ENCODE measurements at places on chromosomes 2 and 18.

GRCh38 chr2:132466428-132467028 is 49.9 kb downstream of the GPR39 start:
- no peak for DNase-seq

- no peak for DNase-seq
Measured at GRCh38 chr2:188875104-188875503, 99.1 kb upstream of the COL3A1 start.

DNA sequence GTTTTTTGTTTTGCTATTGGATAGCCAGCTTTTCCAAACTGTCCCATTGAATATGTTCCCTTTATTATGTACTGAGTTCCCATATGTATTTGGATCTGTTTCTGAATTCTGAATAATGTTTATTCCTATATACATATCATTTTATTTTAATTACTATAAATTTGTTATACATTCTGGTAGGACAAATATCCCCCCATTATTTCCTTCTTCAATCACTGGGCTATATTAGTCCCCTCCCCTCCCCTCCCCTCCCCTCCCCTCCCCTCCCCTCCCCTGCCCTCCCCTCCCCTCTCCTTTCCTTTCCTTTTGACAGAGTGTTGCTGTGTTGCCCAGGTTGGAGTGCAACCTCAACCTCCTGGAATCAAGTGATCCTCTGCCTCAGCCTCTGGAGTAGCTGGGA is 26.3 kb downstream of the RAB3GAP1 start:
- DNase-seq = no peak

GRCh38 chr2:8623576-8623957 is 58.3 kb upstream of the ID2 start:
- no peak for DNase-seq

DNA sequence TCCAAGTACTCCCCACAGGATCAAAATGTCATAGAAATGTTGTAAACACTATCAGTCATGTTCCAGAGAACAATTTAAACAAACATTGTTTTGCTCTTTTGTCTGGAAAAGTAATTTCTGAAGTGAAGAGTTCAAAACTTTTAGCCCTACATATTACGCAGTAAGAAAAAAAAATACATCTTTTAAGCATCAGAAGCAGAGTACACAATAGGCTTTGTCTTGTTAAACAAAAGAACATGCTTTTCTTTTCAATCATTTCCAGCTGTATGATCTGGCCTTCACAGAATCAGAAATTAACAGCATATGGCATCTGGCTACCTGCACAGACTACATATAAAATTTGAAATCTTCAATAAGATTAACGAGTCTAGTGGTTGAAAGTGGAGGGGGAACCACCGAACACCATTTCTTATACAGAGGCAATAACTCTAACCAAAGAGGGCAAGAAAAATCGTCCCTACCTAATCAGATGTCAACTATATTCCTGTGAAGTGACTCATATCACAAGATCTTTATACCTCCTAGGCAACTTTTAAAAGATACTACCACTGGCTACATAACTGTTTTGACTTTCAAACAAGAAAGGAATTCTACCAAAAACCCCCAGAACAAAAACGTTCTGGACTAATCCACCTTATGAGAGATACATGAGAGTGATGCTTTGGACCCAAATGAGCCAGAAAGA is 149.3 kb downstream of the EXOC6B start:
- DNase-seq = no peak

DNA sequence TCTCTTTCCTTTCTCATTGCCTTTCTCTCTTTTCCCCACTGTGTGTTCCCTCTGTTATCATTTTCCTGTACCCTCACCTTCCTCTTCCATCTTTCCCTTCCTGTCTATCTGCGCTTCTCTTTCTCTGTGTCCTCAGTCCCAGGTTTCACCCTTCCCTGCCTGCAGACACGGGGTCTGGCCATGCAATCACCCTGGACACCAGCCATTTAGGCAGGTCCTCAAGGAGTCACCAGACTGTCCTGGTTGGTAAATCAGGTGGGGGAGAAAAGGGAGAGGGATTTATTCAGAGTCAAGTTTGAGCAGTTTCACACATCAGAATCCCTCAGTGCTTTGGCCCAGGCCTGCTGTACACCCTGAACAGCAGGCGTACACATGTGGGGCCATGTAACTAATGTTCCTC is 169.3 kb downstream of the ANKRD30B start:
- DNase-seq = no peak

DNA sequence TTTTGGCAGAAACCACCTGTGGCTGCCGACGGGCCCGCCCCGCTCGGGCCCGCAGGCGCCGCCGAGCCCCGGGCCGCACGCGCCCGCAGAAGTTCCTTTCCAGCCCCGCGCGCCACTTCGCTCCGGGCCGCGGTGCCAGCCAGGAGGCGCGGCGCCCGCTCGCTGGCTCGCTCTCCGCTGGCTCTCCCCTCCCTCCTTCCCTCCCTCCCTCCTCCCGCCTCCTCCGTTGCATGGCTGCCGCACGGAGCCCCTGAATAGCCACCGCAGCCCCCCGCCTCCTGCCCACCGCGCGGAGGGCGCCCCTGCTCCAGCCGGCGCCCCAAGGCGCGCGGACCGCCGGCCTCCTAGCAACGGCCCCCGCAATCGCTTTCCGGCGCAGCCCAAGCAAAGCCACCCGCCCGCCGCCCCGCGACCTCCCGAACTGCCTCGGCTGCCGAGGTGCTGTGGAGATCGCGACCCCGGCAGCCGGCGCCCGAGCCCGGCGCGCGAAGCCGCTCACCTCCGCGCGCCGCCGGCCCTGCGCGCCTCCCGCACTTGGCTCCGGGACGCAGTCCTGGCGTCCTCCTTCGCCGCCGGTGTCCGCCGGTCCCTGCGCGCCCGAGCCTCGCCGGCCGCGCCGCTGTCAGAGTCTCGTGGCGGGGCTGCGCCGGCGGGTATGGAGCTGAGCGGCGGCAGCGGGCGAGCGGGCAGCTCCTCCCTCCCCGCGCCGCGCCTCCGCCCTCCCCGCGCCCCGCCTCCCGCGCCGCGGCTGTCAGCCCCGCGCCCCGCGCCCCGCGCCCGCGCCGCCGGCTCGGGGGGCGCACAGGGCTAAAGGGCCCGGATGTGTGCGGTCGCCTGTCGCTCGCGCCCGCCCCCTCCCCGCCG is at the start of gene ZBTB7C:
TSS of gene ZBTB7C (minus strand) at position 657 of the 864 bp plus-strand sequence.
- DNase-seq = no peak

DNA sequence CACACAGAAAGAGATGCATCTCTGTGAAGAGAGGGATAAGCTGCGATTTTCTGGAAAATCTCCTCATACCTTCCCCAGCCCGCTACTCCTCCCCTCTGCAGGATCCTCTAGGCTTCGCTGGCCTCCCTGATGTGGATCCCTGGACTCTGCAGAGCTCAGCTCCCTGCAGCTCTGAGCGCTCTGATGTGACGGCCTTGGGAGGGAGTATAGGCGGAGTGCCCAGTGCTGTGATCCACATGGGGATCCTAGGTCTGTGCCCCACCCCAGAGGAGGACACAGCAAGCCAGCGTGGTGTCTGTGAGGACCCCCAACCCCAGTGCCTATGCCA is 111.0 kb downstream of the GYPC start:
- no peak for DNase-seq

DNA sequence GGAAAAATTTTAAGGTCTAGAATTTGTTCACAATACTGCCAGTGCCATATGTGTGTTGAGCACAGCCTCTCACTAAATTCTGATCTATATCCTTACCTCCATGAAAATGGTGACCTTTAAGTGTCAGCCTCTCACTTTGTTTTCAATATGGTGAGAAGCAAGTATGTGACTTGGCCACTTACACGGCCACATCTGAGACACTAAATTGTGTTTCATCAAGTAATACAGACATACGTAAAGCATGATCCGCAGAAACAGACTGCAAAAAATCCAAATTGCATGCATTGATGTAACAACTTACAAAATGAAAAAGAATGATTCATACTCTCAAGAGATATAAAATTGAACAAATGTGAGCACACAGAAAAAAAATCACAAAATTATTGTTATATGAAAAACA is 55.2 kb upstream of the UGP2 start:
- no peak for DNase-seq

DNA sequence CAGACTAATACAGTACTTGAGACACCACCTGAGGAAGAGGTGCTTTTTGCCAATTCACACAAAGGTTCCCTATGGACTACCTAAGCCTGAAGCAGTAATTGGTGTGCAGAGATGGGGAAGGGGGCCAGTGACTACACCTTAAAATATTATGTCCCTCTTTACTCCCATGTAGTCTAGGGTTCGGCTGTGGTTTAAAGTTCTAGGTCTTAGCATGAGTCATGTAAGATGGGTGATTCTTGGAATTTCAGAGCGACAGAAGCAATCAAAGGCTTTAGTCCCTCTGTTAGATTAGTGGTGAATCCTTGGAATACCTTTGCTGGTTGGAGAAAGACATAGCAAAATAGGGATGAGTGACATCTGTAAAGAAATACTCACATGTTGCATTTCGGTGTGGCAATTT is 14.3 kb upstream of the CCDC85A start:
- no peak for DNase-seq

GRCh38 chr2:43452318-43452731 is 143.5 kb downstream of the THADA start:
- DNase-seq = no peak

- no peak for DNase-seq
Measured at GRCh38 chr18:11972371-11973174, 8.7 kb upstream of the IMPA2 start.

DNA sequence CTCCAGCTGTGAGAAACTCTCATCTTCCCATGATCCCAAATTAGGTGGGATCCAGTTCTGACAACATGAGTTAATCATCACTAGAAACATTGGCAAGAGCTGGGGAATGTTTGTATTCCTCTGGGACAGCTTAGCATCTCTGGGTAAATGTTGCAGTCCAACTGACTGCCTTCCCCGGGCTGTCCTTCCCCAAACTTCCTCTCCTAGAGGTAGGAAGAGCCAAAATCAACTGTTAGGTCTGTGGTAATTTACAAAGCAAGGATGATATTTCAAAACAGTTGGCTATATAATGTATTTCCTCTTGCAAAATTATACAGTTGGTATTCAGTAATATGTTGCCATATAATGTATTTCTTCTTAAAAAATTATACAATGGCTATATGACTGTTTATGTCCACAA is 148.5 kb downstream of the MGAT5 start:
- no peak for DNase-seq

DNA sequence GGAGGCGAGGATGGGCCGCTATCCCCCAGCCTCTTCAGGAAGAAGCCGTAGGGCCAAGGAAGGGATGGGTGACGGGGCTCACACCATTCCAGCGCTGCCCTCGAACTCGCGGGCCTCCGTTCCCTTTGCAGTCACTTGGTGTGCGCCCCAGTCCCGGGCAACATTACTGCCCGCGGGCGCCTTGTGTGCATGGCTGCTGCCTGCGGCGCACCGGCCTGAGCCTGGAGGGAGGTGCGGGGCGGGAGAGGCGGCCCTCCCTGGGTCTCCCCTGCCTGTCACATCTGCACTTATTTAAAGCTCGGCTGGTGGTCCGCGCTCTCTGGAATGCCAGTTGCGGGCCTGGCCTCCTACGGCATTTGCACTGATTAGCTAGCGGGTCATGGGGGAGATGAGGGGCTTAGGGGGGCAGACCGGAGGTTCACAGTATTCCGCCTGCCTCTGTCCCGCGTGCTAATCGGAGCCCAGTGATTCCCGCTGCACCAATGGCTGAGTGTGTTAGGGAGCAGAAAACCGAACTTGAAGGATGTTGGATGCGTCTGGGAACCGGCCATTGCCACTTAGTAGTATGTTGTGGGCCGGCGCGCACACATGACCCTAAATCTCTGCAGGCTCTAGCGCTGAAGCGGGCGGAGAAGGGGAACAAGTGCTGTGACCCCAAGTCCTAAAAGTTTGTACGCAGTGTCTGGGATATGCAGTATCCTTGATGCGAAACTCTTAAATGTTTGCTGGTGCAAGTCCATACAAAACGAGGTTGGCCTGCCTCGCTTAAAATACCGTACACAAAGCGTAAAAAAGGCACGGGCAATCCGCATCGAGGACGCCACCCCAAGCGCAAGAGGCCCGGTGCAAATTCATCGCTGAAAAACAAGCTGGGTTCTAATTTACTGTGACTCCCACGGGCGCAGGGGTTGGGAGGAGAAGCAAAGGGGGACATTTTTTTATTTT is 161.2 kb upstream of the SIX2 start:
- DNase-seq = no peak

GRCh38 chr2:109183871-109184270 is 54.9 kb downstream of the SH3RF3 start:
- DNase-seq = no peak

DNA sequence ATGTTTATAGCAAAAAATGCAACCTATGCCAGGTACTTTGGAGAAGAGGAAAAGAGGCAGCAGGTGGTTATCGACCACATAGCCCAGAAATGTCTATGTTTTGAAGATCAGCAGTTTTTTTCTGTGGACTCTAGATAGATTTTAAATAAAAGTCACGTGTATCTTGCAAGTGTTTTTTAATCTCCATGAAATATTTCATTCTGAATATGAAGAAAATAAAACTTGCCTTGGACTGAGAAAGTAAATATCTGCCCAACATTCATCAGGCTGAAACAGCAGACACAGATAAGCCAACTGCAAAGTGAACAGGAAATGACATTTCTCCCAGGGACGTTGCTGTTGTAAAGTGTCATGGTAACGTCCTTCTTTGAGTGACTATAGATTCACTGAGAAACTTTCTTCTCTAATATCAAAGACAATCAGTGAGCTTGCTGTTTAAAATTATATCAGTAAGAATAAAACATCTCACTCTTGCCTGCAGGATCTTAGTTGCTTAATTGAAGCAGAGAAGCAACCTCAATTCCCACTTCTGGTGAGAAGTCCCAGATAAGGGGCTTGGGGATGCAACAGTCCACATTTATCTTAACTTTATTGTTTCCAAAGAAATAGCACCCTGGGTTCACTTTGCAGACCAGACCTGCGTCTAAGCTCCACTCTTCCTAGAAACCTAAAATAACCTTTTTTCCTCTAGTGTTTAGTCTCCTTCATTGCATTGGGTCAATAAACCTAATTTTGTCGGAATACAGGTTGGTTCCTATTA is 6.3 kb downstream of the MYOM1 start:
- no peak for DNase-seq

GRCh38 chr2:29113891-29114321 is 1.3 kb upstream of the CLIP4 start:
- no peak for DNase-seq

DNA sequence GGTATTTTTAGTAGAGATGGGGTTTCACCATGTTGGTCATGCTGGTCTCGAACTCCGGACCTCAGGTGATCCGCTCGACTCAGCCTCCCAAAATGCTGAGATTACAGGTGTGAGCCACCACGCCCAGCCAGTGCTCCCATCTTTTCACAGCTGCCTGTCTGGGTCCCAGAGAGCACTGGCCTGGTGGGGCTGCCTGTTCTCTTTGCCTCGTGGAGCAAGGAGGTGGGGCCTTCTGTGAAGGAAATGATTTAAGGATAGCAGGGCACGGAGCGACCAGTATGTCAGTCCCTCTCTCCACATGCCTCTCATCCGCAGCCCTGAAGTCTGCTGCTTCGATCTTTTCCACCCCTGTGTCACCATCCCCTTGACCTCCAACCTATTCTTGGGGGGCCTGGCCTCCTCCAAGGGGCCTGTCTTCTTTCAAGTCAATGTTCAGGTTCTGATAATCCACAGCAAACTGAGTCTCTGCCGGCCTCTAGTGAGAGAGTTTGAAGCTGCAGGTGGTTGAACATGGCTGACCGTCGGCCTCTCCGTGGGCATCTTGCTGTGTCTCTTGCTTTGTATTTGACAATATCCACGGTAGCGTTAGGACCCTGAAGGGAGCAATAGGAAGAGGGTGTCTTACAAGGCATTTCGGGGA is 28.2 kb upstream of the GIGYF2 start:
- no peak for DNase-seq

GRCh38 chr18:45248240-45248903 is 366.9 kb upstream of the SLC14A2 start:
- no peak for DNase-seq

- no peak for DNase-seq
Measured at GRCh38 chr18:62844850-62845643, 129.7 kb downstream of the PHLPP1 start.

GRCh38 chr2:200305797-200306195 is 697 bp upstream of the SPATS2L start:
- DNase-seq = no peak
